Foreskin keratinocyte (primary cell): ENCODE measurements at places on chromosomes 2 and 18. TPM values are rescaled to one million over a fixed set of nuclear protein-coding genes. Genes with fewer than 3 reads are reported as not detected.

SNORC gene
- polyA plus RNA-seq, result 0.63 and 0.89 TPM in 2 replicates

UGT1A3 gene
- polyA plus RNA-seq, result 0.40 and 0.58 TPM in 2 replicates

DNA sequence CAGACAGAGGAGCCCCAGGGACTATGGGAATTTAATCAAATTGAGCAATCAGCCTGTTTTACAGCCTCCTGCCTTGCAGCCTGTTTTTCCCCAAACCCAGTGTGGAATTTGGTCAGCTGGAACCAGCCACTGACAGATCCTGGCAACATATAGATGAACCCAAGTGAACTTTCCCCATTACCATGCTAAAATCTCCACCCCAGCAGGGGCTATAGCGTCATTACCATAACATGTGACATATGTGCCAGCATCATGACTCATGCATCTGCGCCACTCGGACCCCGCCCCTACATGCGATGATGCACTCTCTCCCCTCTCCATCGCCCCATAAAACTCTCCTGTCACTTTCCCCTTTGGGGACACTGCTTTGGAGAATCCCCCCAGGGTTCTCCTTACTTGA lies 17.3 kb upstream of the FEZ2 start:
- DNase-seq, result peak; percentile 56

DNA sequence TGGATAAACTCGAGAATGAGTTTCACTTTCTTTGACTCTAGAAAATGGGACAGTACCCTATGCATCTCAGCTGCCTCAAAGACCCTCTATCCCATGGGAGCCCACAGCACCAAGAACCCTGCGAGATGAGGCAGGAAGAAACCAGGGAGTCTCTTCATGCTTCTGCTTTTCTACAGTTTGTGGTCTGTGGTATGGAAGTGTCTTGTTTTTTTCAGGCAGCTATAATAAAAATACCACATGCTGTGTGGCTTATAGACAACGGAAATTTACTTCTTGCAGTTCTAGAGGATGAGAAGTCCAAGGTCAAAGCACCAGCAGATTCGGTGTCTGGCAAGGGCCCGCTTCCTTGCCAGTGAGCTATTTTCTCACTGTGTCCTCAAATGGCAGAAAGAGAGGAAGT lies 257.9 kb downstream of the SUCLG1 start:
- DNase-seq, result no peak

DNA sequence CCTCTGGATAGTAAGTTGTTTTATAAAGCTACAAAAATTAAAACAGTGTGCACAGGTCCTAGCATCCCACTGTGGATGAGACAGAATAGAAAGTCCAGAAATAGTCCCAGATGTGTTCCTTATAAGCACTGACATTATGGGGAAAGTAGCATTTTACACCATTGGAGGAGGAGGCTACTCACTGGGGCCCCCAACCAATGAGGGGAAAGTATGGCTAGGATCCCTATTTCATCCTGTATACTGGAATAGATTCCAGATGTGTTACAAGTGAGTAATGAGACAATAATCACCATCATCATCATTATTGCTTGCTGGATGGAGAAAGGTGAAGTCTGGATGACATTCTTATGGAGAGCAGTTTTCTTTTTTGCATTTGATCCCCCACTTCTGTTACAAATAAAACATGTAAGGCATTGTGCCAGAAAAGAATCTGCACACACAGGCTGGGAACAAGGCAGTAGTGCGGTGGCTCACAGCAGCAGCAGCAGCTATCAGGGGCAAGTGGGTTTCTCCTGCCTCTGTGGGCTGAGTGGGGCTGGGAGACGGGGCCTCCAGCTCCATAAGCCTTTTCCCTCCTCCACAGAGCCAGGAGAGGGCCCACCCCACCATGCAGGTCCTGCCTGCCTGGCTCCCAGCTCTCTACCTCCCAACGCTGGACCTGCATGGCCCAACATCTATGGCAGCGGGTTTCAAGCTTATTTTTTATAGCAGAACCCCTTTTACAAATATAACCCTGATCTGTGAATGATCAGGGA lies 5.0 kb downstream of the ARID5A start:
- DNase-seq, result no peak

- DNase-seq, result no peak
Measured at GRCh38 chr2:241665731-241666440, 20.7 kb downstream of the DTYMK start.

DNA sequence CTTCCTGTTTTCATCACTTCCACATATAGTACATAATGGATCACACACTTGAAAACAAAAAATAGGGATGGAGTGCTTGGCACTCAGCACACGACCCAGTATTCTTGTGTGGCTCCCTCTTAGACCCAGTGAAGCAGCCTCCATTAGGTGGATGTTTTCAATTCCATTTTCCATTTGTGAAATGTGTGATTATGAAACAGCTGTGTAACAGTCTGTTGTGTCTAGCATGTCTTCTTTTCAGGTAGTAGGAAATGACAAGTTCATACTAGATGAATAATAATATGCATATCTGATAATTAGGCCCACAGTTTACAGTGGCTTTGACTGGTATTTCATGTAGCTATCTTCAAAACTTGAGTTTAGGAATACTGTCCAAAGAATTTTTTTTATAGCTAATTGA lies 35.5 kb downstream of the EML6 start:
- DNase-seq, result no peak

- DNase-seq, result no peak
Measured at GRCh38 chr2:10675131-10675530, 14.6 kb downstream of the NOL10 start.

DNA sequence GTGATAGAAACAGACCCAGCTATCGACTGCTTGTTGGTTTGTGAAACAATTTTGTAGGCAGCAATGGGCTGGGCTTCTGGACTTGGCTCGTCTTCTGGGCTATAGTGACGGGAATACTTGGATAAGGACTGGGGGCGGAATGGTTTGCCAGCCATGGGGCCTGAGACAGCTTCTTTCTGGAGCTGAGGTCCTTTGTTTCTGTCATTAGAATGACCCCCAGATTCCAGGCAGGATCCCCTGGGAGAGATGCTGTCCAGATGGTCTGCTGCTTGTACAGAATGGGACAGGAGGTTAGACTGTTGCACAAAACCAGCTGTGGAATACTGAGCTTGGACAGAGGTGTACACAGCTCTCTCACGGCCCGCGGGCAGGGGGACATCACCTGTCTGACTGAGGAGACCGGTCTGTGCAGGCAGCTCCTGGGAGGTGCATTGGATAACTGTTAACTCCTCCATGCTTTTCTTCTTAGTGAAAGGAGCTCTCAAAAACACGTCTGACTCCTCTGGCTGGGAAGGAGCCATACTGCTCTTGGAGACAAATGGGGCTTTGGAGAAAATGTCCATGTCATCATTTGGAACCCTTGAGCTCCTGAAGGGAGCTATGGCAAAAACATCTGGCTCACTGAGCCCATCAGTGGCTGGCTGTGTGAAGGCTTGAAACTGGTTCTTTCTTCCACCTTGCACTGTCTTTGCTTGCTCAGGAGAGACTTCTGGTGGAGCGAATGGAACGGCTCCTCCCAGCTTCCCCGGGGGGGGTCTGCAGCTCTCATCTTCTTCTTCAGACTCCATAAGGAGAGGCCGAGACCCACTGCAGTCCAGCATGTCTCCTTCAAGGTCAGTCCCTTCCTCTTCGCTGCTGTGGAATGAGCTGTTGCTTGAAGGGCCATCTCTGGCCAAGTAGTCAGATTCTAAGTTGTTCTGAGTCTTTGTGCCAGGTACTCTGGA lies 28.6 kb upstream of the NFU1 start:
- no peak for DNase-seq

DNA sequence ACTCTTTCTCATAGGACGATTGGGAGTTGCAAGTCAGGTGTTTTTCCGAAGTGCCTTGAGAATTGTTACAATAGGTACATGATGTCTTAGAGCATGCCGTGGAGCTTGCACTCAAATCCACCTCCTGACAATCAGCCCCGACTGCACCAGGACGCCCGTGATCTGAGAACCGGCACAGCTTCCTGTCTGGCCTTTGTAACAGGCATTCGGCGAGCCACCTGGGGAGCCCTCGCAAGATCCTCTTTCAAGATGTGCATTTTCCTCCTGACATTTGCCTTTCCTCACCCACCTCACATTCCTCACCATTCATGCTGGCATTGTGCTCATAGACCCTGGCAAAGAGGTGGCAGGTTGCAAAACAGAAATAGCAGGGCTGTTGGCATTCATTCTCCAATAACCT lies 427.3 kb downstream of the GALR1 start:
- DNase-seq, result no peak
